AG04450 (cell line): ENCODE measurements at places on chromosomes 13 and 19.

DNA sequence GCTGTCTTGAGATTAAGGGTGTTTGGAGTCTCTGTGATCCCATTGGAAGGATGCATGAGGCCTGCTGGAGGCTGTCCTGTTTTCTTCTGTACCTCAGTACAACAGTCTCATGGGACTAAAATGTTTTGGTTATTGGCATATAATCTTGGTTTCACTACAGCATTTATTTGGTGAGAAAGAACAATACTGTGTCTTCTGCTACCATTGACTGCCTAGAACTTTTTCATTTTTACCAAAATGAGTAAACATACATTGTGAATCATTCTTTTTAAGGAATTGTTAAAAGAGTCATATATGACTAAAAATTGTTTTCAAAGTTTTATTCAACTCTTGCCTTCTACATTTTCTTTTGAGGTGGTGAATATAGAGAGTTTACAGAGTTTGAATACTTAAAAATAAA is 459.8 kb downstream of the GPC6 start:
- DNase-seq, result no peak

- peak; percentile 18 for DNase-seq
Observed at GRCh38 chr13:47463726-47464125, 537.3 kb downstream of the SUCLA2 start.

- no peak for DNase-seq
Observed at GRCh38 chr19:10305139-10305806, 4.3 kb downstream of the ZGLP1 start.

DNA sequence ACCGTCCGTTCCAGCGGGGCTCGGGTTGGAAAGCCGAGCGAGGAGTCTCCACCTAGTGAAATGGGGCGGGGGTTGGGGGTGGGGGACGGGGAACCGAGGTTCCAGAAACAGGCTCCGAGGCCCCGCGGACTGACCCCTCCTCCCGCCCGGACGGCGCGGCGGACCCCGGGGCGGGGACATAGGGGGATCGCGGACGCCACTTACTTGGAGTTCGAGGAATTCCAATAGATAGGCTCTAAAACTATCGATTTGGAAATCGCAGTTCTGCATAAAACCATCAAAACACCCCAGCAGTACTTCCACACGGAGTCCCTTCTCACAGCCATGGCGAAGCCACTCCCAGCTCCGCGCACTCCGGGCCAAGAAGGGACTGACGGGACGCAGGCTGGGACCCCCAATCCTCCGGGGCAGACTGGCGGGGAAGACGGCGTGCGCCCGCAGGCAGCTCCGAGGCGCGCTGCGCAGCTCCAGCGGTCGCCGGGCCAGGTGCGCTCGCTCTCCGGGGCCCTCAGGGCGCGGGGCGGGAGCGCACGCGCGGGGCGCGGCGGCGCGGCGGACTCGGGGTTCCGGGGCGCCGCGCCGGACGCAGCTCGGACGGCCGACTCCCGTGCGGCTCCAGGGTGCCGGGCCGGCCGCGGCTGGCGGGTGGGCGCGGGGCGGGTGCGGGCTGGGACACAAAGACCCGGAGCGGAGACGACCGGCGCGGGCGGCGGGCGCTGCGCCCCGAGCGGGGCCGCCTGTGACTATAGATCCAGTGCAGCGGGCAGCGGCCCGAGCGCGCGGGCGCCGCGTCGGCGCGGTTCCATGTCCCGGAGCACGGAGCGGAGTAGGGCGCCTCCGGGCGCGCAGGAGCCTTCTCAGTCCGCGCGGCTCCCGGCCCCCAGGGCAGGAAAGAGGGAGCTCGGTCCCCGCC is 567 bp downstream of the EFNB2 start:
- no peak for DNase-seq

- DNase-seq, result no peak
Observed at GRCh38 chr13:37886879-37887278, 17.3 kb upstream of the TRPC4 start.

GRCh38 chr13:98975822-98976261 is 2.0 kb downstream of the DOCK9 start:
- no peak for DNase-seq
